ENCODE measurements at places on chromosomes 3 and 15.
A peak's percentile ranks its signal among the peaks of the same experiment; 100 is the strongest.

DNA sequence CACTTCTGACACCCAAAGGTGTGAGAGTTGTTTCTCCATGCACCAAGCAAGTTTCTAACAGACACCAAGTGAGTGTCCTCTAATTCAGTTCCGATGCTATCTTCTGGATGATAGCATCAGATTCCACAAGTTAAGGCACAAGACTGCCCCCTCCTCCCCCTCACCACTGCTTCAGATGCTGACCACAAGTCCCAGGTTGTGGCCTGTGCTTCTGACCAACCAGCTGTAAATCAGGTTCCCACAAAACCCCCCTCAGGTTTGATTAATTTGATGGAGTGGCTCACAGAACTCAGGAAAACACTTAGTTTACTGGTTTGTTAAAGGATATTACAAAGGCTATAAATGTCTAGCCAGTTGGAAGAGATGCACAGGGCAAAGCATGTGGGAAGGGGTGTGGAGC, 7.0 kb upstream of the PLA1A start:
- no peak for DNase-seq

GRCh38 chr15:69298354-69298696, 387 bp upstream of the PAQR5 start:
- DNase-seq: no peak

DNA sequence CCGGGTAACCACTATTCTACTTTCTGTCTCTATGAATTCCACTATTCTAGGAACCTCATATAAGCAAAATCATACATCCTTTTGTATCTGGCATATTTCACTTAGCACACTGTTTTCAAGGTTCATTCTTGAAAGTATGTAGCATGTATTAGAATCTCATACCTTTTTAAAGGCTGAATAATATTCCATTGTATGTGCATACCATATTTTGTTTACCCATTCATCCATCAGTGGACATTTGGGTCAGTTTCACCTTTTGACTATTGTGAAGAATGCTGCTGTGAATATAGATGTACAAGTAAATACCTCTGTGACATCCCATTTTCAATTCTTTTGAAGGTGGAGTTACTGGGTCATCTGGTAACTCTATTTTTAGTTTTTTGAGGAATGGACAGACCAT, 36.6 kb upstream of the SEC22A start:
- no peak for DNase-seq

DNA sequence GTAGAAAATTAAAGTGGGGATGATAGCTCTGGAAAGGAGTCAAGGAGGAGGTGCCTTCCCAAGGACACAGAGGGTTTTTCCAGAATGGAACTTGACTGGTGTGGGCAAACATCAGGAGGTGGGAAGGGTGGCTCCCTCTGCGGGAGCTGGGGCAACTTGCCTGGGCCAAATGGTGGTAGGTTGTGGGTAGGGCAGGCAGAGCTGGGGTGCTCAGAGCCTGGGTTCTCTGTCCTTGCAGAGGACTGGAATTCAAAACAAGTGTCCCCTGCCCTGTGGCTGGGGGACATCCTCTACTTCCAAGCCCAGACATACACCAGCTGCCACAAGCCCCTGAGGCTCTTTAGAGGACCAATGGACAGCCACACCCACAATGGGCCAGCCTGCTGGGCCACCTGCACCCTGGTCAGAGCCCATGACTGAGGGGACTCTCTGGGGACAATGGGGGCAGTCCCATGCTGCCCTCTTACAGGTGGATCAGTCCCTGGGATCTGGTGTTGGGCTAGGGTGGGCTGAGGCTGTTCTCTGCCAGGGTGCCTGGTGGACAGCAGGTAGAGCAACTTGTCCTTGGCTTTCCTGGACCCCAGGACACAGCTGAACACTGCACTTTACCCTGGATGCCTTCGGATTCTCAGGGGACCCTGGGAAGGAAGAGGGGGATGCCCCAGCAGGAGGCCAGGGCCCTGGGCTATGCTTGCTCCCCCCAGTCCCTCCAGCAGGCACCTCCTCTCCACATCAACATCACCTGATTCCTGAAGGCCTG, 38.6 kb upstream of the CSPG4 start:
- DNase-seq: no peak

GRCh38 chr3:127588806-127589577, 1.5 kb downstream of the TPRA1 start:
- DNase-seq: no peak

DNA sequence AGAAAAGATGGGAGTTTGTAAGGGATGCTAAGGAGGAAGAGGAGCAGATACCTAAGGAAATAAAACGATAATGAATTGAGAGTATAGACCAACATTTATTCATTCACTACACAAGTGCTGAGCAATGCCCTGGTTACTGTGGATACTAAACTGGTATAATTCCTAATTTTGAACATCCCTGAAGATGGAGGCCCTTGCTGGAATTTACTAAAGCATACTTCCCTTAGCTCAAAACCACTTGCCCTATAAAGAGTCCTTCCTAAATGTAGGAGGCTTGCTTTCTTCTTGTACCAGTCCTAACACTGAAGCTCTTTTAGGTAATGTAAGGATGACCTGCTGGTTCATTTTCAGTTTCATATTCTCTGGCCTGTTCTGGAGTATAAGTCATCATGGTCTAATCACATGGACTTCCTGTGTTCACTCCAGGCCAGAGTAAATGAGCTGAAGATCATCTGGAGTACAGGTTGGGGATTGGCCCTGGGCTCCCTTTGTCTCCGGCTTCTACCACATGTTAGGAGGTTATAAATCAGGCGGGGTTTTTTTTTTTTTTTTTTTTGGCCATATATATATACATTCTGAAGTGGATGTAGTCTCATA, 40.1 kb upstream of the MTMR10 start:
- no peak for DNase-seq

DNA sequence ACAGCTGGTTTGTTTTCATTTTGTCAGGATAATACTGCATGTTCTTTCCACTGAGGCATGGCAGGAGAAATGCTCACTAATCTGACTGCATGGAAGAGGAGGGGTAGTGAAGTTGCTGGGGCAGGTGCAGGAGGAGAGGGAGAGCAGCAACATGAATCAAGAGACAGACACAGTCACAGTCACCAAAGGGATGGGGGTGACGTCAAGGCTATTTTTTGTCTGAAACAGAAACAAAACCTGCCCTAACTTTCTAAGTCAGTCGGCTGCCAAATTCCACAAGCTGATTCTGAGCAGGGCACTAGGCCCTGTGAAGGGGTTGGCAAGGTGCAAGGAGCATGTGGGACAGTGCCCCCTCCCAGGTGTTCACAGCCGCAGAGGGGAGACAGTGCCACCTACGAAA, 186.6 kb upstream of the NSMCE3 start:
- no peak for DNase-seq

DNA sequence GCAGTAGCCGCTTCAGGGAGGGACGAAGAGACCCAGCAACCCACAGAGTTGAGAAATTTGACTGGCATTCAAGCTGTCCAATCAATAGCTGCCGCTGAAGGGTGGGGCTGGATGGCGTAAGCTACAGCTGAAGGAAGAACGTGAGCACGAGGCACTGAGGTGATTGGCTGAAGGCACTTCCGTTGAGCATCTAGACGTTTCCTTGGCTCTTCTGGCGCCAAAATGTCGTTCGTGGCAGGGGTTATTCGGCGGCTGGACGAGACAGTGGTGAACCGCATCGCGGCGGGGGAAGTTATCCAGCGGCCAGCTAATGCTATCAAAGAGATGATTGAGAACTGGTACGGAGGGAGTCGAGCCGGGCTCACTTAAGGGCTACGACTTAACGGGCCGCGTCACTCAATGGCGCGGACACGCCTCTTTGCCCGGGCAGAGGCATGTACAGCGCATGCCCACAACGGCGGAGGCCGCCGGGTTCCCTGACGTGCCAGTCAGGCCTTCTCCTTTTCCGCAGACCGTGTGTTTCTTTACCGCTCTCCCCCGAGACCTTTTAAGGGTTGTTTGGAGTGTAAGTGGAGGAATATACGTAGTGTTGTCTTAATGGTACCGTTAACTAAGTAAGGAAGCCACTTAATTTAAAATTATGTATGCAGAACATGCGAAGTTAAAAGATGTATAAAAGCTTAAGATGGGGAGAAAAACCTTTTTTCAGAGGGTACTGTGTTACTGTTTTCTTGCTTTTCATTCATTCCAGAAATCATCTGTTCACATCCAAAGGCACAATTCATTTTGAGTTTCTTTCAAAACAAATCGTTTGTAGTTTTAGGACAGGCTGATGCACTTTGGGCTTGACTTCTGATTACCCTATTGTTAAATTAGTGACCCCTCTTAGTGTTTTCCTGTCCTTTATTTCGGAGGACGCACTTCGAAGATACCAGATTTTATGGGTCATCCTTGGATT, at the start of gene MLH1:
MLH1 (plus strand) TSS at position 193 of the 958 bp plus-strand sequence; CDS start at position 223, 30 bp downstream.
- DNase-seq: peak; percentile 93

GRCh38 chr3:127849368-127849767, 27.1 kb upstream of the MGLL start:
- DNase-seq: no peak

DNA sequence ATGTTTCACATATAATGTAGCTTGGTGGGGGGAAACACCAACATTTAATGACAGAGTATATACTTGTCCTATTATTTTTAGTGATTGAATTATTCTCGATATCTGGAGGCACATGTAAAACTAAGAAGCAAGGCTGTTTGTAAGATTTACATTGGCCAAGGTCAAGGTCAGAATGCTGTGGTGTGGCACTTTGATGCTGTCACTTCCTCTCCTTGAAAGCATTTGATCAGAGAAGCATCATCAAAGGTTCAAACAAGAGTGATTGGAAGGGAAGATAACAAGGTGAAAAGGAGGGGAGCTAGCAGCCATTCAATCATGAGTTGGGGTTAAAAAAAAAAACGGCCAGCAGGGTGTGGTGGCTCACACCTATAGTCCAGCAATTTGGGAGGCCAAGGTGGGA, 26.4 kb downstream of the RTF1 start:
- no peak for DNase-seq

DNA sequence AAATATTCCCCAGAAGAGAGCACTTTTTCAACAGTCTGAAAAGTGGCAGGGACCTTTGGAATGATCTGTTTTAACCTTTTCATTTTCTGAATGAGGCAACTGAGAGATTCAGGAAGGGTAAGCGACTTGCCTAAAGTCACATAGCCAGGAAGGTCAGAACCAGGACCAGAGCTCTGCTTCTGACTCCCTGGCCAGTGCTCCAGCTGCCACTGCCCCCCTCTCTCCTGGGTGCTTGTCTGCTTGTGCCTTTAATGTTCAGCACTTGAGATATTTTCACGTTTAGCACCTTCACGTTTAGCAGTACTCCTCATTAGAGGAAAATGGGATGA, 68.3 kb downstream of the SMAD3 start:
- DNase-seq: no peak

DNA sequence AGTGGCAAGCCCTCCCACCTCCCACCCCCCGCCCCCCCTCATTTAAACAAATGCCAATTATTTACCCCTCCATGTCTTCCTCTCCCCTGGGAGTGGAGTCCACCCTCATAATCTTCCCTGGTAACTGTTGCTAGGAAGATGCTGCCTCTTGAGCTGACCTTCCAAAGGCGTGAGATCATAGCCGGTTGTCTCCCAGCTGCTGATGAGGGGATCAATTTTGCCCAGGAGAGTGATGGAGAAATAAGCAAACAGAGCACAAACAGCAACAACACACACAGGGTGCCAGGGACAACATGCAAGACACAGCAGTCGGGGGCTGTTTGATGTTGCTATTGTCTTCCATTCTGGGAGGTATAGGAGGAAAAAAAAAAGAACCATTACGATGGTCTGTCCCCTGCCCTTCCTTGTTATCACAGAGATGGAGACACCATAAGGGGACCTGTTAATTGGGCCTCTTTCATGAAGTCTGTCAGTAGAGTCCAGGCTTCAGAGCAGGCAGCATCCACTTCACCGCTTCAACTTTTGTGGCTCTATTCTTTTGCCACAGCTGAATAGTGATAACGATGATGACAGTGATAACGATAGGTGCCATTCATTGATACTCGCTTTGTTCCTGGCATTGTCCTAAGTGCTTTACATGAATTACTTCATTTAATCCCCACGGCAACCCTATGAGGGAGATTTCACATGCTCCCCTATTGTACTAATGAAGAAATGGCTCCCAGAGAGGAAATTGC, 76.9 kb upstream of the RGMA start:
- DNase-seq: no peak

DNA sequence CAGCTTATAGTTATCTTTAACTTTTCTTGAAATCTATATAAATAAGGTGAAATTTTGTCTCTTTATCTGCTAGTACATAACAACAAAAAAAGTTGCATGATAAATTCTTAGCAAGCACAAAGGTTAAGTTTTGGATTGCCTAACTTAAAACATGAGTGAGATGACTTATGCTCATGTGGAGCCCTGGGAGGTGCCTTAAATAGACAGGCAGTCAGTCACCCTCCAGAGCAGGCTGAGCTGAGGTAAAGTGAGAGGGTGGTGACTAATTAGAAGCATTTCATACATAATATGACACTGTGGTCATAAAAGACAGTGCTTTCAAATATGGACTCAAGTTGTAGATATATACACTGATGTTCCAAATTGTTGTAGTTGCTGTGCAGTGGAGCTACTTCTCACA, 14.6 kb upstream of the MME start:
- no peak for DNase-seq

Data from stimulated activated CD4-positive, alpha-beta T cell treated with anti-CD3 and anti-CD28 coated beads, TNF-alpha, amount 100 ng/mL, for 48 hours (primary cell).